ENCODE measurements at places on chromosomes 12 and 14. TPM values are rescaled to one million over a fixed set of nuclear protein-coding genes. Genes with fewer than 3 reads are reported as not detected.

Gene MAP1LC3B2
- 2.3 TPM for total RNA-seq

Gene ACTR10
- 72.0 TPM for total RNA-seq

Gene YBX3
- 544 TPM for total RNA-seq

Gene EAPP
- total RNA-seq = 55.2 TPM

Gene CPNE6
- not detected for total RNA-seq

Gene SERPINA12
- 477 TPM for total RNA-seq

Gene OR11H6
- total RNA-seq = not detected

Gene PAH
- total RNA-seq = not detected

Gene SERPINA3
- 95.8 TPM for total RNA-seq
